Stimulated activated CD8-positive, alpha-beta memory T cell treated with anti-CD3 and anti-CD28 coated beads, Interleukin-15, amount 100 ng/mL, for 4 hours (primary cell): ENCODE measurements at places on chromosomes 4 and X.

- peak; percentile 4 for DNase-seq
These were observed 15.3 kb downstream of the CPZ start for GRCh38 chr4:8607603-8608481.

DNA sequence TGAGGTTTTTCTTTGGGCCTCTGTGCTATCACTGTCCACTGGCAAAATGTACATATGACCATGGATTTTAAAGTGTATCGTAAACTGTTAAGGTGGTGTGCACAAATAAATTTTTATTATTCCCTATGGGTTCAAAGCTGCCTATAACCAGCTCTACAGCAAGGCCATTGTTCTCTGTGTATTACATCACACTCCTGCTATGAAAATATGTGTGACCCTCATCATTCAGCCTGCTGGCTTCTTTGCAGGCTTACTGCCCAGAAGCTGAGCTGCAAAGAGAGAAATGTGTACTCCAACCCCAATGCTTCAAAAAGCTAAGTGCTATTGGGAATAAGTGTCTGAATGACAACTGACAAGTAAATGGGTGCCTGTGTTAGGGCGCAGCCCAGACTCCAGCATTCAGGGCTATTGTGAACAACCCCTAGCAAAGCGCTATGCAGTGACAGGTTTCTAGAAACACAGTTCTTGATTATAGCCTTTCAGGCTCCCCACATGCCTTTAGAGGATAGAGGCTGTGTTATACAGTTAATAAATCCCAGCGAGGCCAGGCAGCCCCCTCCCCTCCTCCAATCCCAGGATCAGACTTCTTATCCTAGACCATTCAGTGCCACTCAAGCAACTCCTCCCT is 220.4 kb upstream of the RADX start:
- DNase-seq: no peak

- DNase-seq: no peak
These were observed 514.4 kb downstream of the RPA4 start for GRCh38 chrX:97398030-97398551.

DNA sequence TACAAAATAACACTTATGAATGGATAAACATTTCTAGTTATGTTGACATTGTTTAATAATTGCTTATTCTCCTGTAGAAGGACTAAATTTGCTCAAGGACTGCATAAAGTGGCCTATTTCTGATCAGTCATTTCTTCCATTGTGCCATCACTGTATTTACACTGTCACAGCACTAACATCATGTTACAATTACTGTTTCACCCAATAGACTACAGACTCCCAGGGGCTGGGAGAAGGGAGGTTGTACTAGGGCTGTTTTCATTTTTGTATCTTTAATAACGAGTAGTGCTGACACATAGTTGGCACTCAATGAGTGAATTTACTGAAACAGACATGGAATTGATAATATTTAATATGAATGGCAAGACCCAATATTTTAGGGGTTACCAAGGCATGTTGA is 139.5 kb downstream of the SLC10A7 start:
- DNase-seq: no peak

GRCh38 chr4:38723726-38724474 is 58.9 kb downstream of the TLR10 start:
- no peak for DNase-seq

DNA sequence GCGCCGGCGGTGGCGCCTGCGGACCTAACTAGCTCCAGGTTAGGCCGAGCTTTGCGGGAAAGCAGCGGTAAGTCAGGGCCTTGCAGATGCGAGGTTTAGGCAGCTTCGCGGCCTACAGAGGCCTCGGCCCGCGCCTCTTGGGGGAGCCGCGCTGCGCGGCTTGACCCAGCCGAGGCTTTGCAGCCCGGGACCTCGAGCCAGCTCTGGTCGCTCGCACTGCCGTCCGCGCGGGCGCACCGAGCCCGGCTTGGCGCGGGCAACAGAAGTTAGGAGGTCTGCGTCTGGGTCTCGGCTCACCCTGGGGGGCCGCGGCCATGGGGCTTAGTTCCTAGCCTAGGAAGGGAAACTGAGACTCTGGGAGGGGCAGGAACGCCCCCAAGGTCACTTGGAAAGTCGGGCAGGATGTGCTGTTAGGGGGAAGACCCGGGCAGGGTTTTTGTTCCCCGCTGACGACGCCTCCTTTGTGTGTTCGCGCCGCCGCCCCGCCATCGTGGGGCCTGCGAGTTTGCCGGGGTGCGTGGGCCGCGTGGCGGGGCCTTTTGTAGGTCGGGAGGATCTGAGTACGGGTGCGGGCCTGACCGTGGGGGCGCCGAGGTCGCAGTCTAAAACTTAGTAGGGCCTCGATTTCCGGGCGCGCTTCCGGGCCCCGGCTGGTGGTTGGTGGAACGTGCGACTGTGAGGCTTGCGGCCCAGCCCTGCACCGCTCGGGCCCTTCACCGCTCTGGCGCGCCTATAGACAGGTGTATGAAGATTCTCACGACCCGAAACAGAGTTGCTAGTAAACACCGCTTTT is 482 bp downstream of the RNF4 start:
- DNase-seq: peak; percentile 47

GRCh38 chr4:110543577-110543976 is 67.6 kb downstream of the ENPEP start:
- DNase-seq: no peak

DNA sequence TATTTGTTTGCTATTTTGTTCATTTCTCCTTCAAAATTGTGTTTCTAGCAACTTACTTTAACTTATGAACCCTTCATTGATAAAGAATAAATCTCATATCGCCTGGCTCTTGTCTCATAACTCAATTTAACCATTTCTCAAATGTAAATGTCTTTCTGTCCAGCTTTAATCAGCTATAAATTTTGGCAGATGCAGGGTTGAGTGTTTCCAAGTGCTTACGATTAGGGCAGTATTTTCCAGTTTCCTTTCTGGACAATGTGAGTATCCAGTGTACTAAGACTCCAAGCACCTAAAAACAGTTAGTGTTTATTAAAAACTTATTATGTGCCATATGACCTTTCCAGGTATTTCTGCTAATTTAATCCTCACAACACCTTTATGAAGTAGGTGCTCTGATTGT is 218.6 kb upstream of the GK2 start:
- no peak for DNase-seq

- no peak for DNase-seq
These were observed 90.1 kb downstream of the ANAPC4 start for GRCh38 chr4:25466966-25467697.

GRCh38 chr4:56400560-56400959 is 13.3 kb upstream of the AASDH start:
- no peak for DNase-seq

DNA sequence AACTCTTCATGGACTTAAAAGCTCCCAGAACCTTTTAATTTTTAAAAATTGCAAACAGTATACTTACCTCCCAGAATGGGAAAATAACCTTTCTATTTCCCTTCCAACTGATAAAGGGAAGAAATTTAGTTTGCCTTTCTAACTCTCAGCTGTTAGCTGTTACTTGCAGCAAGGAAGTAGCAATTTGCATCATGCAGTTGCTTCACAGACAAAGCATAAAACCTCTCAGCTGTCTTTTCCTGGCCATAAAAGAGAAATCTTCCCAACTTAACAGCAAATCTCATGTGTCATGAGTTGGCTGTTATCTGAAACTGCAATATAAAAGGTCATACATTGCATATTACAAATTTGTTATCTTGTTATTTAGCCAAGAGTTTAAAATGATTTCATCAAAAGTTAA is 18.4 kb downstream of the C4orf17 start:
- no peak for DNase-seq

DNA sequence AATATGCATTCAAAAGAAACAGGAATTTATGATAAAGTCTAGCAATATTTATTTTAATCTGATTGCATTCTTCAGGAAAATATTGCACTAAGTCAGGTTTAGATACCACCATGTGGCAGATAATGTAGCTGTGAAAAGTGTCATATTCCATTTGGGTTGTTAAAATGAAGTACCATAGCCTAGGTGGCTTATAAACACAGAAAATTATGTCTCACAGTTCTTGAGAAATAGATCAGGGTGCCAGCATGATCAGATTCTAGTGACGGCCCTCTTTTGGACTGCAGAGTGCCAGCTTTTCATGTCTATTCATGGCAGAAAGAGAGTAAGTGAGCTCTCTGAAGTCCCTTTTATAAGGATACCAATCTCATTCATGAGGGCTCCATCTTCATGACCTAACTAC is 5.6 kb upstream of the ADGRL3 start:
- no peak for DNase-seq

DNA sequence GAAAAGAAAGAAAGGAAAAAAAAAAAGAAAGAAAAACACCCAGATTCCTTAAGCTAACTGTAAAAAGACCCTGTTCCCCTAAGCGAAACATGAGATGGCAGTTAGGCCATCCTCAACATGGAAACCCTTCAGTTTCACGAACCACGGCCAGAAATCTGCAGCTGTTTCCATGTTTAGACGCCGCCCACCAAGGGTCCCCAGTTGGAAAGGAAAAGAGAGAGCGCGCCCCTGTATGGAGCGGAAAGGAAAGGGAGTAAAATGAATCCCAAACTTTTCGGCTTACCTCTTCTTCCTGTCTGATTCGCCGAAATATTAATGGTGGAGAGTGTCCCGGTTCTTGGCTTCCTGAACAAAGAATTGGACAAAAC is 38.3 kb downstream of the MGARP start:
- DNase-seq: no peak

- no peak for DNase-seq
These were observed 106.6 kb upstream of the ATP6AP2 start for GRCh38 chrX:40474205-40474626.

DNA sequence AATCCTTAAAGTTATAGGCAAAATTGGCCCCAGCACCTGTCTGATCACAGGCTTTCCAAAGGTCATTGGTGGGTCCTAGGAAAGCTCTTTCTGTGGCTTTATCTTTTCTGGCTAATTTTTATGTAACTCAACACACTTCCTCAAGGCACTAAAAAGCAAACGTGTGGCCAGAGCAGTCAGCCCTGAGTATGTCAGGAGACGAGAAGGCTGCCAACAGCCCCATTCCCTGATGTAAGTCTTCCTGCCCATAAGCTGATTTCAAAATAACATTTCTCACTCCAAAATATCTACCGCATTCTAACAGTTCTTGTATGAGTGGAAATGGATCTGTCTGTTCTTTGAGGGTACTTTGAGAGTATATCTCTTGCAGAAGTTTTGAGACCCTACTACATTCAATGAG is 25.5 kb upstream of the FUNDC1 start:
- no peak for DNase-seq
